HS-5 (cell line): ENCODE measurements at places on chromosomes 16 and 17.

DNA sequence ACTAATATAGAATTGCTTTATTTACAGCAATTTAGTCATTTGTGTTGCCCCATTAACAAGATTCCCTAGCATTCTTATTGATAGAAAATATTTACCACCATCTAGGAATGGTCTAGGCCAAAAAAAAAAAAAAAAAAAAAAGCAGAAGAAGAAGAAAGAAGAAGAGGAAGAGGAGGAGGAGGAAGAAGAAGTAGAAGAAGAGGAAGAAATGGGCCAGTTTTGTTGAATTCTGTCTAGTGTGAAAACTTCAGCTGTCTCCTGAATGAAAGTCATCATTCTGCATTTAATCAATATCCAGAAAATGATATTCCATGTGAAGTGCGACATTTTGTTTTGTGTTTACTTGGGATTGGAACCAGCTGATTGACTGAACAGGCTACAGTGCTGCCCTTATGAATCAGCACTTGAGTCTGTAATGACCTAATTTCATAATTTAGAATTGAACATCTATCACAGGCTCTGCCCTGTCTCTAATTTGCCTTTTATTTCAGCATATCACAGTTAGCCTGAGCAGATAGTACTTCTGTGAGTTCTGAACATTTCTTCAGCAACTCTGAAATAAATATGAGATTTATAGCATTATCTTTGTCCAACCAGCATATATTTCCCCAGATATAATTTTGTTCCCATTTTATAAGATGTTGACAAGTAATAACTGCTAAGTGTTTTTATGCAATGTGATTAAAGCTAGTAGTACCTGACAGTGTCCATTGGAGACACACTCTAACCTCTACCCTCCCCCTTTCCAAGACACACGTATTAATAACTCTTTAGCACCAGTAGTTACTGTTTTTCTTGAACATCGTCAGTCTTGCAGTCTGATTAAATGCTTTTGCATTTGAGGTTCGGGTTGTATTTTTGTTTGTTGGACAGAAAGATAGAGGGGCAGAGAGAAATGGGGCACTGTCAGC lies 5.9 kb downstream of the ANKFN1 start:
- DNase-seq: no peak

- DNase-seq: no peak
Observed at GRCh38 chr17:7897773-7898172, 9.2 kb downstream of the CHD3 start.

- no peak for DNase-seq
Observed at GRCh38 chr17:72429066-72429638, 308.3 kb downstream of the SOX9 start.

DNA sequence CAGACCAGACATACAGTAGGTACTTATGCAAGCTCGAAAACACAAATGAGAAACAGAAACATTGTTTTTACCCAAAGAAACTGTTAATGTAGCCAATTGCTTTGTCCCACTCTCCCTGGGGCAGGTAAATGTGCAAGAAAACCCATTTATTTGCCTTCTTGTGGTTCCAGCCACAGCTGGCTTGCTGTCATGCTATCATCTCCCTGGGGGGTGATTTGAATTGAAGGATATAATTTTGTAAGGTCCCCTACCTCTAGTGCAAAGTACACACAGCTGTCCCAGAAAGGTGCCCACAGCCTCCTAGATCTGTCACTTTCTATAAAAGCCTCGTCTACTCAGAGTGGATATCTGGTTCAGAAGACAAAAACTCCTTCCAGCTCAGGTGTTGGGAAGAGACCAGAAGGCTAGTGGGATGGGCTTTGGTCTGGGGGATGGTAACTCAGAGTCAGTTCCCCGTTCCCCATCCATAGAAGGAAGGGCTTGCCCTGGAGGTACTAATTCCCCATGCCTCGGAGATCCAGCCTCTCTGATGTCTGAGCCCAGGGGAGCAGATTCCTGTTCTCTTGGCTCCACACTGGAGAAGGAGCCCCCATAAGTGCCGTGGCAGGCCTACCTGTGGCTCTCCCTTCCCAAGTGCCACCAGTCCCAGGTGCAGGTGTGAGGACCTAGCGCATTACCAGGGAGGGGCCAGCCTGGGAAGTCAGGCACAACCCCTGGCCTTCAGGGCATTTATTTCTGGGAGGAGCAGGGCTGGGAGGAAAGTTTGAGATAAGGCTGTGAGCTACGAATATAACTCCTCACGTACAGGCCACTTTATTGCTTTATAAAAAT lies 2.4 kb upstream of the PRR15L start:
- no peak for DNase-seq

GRCh38 chr17:35841505-35841904 lies 27.2 kb downstream of the HEATR9 start:
- DNase-seq: no peak
